Fibroblast of pulmonary artery (primary cell): ENCODE measurements at places on chromosomes 3 and 15.

- peak; percentile 45 for DNase-seq
Measured at GRCh38 chr3:186901135-186901734, 29.1 kb upstream of the ST6GAL1 start.

DNA sequence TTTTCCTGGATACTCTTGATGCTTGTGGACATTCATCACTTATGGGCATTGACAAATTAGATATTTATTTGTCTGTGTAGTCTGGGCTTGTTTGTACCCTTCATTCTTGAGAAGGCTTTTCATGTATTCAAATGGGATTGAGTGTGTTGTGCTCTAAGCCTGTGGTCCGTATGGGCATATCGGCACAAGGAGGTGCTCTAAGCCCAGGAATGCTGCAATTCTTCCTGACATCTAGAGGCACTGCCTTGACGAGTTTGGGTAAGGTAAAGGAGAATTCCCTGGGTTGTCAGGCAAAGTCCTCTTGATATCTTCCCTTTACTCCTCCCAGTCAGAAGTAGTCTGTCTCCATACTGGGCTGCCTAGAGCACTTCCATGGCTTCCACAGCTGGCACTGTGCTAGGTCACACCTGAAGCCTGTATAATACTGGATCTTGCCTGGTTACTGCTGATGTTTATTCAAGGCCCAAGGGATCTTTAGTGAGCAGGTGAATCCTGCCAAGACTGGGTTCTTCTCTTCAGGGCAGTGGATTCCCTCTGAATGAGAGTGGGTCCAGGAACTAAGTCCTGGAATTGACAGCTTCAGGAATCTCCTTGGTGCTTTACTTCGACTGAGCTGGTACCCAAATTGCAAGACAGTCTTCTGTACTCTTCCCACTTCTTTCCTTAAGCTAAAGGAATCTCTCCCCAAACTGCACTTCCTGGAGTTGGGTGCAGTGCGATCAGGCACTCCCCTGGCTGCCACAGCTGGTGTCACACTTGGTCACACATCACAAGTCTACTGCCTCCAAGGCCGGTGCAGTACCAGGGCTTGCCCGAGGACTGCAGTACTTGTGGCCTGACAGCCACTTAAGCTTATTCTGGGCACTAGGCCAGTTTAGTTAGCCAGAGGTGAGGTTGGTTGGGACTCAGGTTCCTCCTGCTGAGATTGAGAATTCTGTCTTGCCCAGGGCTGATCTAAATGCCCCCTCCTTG is 46.0 kb downstream of the GALK2 start:
- no peak for DNase-seq

GRCh38 chr3:70607469-70607868 is 295.0 kb upstream of the MDFIC2 start:
- DNase-seq, result no peak

DNA sequence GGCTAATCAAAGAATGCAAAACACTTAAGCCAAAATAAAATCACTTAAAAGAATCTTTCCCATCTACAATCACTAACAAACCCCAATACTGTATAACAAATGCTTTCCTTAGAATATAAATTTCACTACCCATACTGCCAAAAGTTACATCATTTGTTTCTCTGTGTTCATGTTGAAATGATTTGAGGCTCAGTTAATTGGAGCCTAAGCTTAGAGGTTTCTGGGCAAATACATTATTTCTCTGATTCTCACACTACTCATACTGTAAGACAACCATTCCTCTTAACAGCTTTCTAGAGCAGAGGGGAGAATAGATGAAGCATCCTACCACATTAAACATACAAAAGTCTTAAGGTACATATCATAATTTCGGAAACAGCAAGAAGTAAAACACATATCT is 2.1 kb downstream of the RIOX2 start:
- no peak for DNase-seq

DNA sequence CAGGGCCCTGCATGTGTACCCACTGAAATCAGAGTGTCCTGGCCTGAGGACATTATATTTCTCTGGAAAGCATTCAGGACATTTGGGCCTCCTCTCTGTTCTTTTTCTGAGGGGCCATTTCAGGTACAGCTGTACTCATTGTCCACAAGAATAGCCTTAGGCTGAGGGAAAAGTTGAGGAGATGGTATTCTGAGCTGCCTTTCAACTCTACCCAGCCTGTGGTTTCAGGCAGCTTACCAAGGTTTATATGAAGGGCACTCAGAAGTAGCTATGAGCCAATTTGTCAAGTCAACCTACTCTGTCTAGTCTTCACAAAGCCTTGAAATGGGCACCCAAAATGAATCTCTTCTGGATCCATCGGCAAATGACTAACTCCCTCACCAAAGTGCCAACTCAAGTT is 9.4 kb downstream of the ATP13A4 start:
- DNase-seq, result no peak

DNA sequence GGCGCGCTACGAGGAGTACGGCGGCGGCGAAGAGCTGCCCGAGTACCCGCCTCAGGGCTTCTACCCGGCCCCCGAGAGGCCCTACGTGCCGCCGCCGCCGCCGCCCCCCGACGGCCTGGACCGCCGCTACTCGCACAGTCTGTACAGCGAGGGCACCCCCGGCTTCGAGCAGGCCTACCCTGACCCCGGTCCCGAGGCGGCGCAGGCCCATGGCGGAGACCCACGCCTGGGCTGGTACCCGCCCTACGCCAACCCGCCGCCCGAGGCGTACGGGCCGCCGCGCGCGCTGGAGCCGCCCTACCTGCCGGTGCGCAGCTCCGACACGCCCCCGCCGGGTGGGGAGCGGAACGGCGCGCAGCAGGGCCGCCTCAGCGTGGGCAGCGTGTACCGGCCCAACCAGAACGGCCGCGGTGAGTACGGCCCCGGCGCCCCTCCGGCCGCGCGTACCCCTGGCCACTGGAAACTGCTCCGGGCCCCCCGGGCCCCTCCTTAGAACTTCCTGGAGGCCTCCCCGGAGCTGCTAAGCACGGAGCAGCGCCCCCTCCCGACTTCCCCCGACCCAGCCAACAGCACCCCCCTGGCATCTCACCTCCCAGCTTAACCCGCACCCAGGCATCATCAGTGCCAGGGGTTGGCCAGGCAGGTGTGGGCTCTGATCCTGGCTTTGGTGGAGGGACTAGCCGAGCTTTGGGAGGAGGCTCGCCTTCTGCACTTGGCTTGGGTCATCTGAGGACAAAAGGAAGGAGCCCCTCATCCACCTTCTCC is 1.4 kb downstream of the LOXL1 start:
- DNase-seq, result peak; percentile 46

DNA sequence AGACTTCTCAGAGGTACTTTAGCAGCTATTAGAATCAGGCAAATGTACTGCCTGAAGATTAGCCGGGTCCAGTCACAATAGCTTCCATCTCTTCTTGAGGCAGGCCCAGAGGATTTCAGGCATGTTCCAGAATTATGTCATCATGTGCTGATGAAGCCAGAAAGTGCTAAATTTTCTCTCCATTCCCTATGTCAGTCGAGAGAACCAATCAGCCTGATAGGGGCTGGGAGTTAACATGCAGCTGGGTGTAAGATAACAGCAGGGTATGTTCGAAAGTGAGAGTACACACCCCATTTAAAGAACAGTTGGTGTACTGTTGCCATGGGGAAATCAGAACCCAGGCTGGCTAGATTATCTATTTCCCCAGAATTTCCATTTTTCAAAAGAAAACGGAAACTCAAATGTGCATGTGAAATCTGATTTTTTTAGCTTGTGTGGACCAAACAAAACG is 48.7 kb downstream of the MYH15 start:
- peak; percentile 36 for DNase-seq

GRCh38 chr3:172286548-172287148 is 161.6 kb downstream of the GHSR start:
- no peak for DNase-seq

GRCh38 chr3:126451511-126451910 is 24.2 kb downstream of the ZXDC start:
- DNase-seq, result no peak

DNA sequence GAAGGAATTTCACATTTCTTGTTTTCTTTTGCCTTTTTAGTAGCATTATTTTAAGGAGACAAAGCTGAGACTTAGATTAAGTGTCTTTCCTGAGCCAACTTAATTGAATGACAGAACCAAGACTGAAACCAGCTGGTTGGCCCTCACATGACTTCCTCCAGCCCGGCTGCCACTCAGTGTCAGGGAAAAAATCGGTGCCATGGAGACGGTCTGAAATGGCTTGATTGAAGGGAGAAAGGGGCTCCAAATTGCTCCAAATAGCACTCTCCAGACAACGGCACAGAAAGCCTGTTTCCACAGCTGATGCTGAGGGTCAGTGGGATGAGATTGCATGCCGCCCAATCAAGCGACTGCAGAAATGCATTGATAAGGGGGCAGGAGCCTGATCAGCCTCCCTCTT is 475.2 kb upstream of the IL12A start:
- no peak for DNase-seq

GRCh38 chr3:49351521-49352011 is 6.6 kb downstream of the GPX1 start:
- DNase-seq, result peak; percentile 77

GRCh38 chr3:138914870-138915502 is 32.0 kb downstream of the FOXL2 start:
- peak; percentile 73 for DNase-seq

DNA sequence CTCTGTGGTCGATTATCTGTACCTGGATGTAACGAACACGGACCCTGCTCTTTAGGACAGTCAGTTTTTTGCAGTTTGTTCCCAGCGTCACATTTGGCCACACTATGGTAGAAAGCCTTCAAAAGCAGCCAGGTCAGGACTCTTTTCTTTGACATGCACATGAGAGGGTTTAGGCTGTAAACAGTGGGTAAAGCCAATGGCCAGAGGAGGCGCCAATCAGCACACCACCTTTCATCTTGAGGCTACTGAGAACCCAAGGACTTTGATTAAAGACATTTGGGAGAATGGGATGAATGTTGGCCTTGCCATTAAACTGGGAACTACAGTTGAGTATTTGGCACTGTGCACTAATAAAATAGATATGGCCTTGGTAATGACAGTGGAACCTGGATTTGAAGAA is 225.9 kb downstream of the OXSM start:
- no peak for DNase-seq

GRCh38 chr3:187019542-187020072 is 89.3 kb downstream of the ST6GAL1 start:
- no peak for DNase-seq

DNA sequence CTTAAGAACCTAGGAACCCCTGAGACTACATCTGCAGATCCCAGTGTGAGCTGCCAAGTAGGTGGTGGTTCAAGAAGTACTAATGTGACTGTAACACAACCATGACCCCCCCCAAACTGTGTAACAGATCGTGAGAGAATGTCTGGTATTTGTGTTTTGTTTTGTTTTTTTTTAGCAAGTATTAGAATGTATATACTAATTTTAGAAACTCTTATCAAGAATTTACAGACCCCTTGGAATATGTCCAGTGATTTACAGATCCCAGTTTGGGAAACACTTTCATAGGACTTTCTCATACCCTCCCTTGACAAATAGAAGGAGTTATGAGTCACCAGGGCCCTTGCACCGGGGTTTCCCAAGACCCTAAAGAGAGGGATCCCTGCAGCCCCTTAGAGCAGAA is 79.8 kb downstream of the SEMA5B start:
- peak; percentile 70 for DNase-seq

GRCh38 chr3:173762501-173762900 is 365.0 kb downstream of the NLGN1 start:
- DNase-seq, result no peak

GRCh38 chr15:35126236-35126635 is 41.1 kb upstream of the NANOGP8 start:
- no peak for DNase-seq

GRCh38 chr3:22141769-22142168 is 390.8 kb upstream of the ZNF385D start:
- no peak for DNase-seq

DNA sequence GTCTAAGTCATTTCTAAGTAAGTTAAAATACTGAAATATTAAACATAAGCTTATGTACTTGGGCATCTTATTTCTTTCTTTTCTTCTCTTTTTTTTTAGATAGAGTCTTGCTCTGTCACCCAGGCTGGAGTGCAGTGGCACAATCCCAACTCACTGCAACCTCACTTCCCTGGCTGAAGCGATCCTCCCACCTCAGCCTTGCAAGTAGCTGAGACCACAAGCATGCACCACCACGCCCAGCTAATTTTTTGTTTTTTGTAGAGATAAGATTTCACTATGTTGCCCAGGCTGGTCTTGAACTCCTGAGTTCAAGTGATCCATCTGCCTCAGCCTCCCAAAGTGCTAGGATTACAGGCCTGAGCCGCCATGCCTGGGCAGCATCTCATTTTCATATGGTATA is 16.0 kb upstream of the ZNF710 start:
- no peak for DNase-seq

DNA sequence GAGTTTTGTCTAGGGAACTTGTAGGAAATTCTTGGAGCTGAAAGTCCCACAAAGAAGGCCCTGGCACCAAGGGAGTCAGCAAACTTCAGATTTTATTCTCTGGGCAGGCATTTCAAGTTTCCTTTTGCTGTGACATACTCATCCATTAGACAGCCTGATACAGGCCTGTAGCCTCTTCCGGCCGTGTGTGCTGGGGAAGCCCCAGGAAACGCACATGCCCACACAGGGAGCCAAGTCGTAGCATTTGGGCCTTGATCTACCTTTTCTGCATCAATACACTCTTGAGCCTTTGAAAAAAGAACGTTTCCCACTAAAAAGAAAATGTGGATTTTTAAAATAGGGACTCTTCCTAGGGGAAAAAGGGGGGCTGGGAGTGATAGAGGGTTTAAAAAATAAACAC is 15.0 kb downstream of the TIGIT start:
- DNase-seq, result no peak

DNA sequence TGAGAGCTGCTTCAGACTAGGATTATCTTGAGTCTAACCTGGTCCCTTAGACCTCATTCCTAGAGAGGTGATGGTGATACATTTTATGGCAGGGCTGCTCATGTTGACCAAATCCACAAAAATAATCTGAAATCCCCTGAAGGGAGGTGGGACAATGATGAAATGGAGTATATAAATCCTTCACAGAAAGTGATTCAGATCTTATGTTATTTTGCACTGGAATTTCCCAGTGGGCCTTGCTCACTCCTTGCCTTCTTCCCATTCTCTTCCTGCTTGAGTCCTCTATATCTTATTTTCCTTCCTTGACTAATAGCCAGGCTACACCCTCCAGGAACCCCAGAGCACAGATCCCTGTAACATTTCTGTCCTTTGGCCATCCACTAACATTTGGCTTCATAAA is 10.4 kb upstream of the TMEM202 start:
- DNase-seq, result no peak

- no peak for DNase-seq
Measured at GRCh38 chr15:40052604-40053003, 13.6 kb upstream of the SRP14 start.

GRCh38 chr3:39541917-39542329 is 74.4 kb downstream of the MOBP start:
- peak; percentile 56 for DNase-seq
